ENCODE measurements at places on chromosomes 6 and 20.

DNA sequence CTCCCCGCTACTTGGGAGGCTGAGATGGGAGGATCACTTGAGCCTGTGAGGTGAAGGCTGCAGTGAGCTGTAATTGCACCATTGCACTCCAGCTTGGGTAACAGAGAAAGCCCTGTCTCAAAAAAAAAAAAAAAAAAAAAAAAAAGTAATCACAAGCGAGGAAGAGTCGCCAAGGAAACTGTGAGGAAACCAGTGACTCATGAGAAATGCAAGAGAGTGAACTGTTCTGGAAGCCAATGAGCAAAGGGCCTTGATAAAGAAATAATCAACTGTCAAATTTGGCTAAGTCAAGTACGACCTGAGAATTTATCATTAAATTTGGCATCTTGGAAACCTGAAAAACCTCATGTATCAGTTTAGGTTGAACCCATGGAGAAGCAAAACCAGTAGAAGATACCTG lies 16.1 kb upstream of the LAMP5 start:
- no peak for DNase-seq

GRCh38 chr6:149503872-149504271 lies 19.1 kb upstream of the ZC3H12D start:
- DNase-seq: no peak

DNA sequence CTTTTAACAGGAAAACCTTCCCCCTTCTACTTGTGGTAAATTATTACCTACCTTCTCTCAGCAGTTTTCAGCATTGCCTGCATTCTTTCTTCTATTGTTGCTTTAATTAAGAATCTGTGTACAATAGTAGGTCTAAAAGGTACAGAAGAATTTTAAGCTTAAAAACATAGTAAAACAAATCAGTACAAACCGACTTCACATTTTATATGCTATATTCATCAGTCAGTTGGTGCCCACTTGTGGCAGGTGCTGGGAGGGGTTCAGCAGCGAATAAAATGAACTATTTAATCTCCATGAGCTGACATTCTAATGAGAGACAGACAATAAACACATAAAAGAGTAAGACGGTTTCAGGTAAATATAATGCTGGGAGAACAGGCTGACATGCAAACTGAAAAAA lies 73.4 kb upstream of the FBXO30 start:
- DNase-seq: peak; percentile 52

DNA sequence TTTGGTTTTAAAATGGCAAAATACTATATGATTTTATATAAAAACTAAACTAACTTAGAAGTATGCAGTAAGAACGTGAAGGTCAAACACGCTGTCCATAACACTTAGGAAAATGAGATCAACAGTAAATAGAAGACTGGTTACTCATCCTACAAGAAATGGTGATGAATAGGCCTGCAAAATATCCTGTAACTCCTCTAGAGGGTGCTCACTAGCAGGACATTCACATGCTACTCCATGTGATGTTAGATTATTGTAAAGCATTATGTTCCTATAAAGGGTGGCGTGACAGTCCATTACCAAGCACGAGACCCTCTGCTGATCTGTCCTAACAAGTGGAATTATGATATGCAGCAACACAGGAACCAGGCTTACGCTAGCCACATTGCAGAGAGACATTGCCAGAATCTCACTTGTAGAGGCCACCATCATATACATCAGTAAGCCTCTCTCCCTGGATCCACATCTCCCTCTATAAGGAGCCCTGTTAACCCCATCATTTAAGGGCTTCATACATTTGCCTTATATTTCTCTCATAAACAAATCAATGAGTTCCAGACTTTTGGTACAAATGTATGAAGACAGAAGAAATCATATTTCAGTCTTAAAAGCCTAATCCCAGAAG lies 18.0 kb upstream of the DEFB129 start:
- peak; percentile 55 for DNase-seq

GRCh38 chr20:33731693-33732165 lies at the start of gene ZNF341:
TSS of gene ZNF341 (plus strand) at chr20:33731996. CDS start at chr20:33732022, 26 bp downstream.
- DNase-seq: peak; percentile 93

GRCh38 chr6:155187106-155187505 lies 76.7 kb upstream of the CLDN20 start:
- no peak for DNase-seq

DNA sequence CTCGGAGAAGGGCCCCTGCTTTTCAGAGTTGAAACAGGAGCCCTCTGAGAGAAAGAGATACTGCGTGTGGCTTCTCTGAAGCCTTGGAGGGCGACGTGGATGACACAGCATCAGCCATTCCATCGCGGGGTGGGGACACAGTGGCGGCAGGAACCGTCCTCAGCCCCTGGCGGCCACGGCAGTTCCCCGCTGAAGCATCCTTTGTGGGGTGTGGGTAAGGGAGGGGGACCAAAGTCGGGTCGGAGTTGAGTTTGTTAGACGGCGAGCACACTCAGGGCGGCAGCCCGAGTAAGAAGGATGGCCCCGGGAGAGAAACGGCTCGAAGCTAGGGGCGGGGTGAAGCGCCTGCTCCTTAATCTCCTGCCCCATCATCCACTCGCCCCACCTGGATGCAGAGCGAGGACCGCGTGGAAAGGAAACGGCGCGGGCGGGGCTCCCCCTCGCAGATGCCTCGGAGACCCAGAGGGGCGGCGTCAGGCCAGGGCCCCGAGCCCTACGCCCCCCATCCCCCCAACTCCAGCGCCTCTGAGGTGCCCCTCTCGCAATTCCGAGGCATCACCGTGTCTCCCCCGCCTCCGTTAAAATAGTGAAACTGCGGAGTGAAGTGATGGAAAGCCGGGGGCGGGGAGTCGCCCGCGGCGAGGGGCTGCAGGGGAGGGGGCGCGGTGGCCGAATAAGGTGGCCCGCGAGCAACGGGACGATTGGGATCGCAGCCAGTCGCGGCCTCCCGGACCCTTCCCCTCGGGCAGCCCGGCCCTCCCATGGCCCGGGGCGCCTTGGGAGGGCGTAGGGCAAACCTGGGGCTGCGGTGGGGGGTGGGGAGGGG lies 796 bp upstream of the RREB1 start:
- DNase-seq: peak; percentile 71

DNA sequence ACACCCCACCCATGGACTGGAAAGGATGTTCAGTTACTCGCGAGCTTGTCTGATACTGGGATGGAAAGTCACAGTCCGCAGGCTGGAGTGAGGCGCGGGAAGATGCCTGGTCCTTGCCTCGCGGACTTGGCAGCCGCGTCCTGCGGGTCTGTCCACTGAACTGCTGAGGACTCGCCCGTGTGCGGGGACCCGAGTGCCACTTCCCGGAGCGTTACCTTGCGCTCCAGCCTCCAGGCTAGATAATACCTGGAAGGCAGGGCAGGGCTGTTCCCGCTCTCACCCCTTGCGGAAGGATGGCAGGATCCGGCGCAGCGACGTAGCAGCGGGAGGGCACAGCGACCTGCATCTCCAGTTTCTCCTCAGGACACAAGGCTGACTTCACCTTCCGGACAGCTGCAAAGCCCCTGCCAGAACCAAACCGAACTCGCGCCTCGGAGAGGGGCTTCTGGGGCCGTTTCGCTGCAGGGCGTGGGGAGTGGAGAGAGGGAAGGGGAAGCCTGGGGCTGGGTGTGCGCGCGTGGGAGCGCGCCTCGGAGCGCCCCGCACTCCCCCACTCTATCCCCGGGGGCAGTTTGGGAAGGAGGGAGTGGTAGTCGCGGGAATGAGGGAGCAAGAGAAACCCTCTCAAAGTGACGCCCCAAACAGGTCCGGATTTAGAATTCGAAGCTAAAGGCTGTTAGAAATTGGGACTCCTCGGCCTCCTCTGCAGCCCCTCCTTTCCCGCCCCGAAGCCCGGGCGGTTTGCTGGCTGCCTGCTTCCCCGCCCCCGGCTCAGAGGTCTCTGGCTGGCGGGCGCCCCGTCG lies at the start of gene KCNQ5:
KCNQ5 (plus strand) TSS at position 774 of the 803 bp plus-strand sequence.
- peak; percentile 15 for DNase-seq

GRCh38 chr6:144667532-144668503 lies 382.7 kb downstream of the UTRN start:
- DNase-seq: no peak

DNA sequence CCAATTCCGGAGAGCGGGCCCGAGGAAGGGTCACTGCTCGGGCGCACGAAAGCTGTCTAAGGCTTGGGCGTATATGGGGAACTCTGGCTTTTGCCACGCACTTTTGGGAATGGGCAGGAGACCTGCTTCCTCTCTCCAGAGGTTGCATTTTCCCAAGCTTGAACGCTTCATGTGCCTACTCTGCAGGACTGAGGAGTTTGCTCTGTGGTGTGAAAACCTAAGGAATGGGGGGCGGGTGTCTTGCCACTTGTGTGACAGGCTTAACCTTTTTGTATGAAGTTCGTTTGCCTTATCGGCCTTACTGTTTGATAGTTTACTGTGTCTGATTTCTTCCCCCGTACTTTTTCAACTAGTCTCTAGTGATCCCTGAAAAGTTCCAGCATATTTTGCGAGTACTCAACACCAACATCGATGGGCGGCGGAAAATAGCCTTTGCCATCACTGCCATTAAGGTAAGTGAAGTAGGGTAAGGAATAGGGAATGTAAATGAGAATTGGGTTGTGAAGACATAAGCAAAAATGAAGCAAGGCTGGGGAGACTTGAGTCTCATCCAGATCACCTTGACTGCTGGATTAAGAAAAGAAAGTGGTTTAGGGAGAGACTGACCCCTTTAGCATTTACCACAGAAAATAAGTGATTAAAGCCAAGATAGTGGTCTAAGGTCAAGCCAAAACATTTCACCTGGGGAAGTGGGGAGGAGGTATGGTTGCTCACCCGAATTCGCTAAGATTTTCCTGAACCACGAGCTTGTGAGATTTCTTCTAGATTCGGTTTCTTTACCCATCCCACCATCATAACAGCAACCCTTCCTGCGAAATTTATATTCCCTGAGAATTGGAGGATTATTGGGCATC lies 627 bp downstream of the RPS18 start:
- DNase-seq: no peak

- DNase-seq: no peak
Observed at GRCh38 chr6:82867946-82868345, 197.7 kb downstream of the UBE3D start.

DNA sequence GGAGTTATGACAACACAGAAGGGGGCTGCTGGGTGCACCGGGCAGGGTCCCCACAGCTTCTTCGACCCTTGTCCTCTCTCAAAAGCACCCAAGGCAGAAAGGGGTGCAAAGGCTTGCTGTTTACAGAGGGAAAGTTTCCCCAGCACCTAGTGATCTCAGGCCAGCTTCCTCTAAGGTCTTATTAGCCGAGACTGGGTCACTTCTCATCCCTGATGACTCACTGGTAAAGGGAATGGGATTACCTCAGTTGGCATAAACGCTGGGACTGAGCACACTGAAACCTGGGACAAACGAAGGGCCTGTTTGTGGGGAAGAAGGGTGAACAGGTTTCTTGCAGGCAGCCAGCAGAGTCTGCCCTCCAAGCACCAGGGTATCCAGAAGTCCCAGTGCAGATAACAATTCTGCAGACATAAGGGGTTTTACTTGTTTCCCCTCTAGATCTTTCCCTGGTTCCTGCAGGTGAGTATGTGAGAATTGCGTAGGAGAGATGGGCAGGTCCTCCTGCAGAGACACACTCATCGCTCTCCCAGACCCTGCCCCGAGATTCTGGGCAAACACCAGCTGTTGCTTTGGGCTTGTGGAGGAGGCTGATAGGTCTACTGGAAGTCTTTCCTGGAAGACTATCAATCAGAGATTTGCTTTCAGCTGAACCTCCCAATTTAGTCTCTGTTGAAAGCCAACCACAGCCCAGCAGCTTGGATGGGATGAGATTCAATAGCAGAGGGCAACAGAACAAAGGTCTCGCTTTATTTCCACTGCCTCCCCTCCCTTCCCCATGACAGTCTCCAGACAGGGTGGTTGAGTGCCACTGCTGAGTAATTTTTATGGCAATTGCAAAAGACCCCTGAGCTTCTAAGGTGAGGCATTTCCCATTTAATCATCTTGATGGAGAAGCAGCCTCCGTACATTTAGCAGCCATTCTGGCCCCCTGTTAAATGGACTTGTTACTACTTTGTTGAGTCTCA lies 25.7 kb downstream of the KCNG1 start:
- no peak for DNase-seq

- no peak for DNase-seq
Observed at GRCh38 chr20:22775671-22776139, 191.3 kb upstream of the FOXA2 start.

GRCh38 chr6:32842690-32843089 lies 1.2 kb downstream of the PSMB8 start:
- no peak for DNase-seq

GRCh38 chr6:6713657-6714056 lies 125.1 kb downstream of the LY86 start:
- DNase-seq: no peak

DNA sequence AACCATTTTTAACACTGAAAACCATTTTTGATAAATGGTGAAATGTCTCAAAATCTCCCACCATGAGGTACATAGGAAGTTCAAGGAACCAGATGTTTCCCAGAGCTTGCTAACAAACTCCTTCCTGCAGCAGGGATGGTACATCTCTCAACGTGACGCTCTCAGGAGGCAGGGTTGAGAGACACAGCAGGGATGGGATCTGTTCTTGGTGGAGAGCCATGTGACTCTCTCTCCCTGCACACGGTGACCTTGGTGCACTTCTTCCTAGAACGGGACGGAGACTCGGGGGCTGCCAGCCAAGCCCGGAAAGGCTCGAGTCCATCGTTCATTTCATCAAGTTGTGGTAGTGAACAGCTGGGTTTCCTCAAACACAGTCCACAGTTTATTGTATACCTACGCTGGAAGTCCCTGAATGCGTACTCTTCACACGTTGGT lies 94.2 kb downstream of the FAM50B start:
- no peak for DNase-seq

GRCh38 chr6:56688521-56688920 lies 45.8 kb upstream of the DST start:
- DNase-seq: no peak

DNA sequence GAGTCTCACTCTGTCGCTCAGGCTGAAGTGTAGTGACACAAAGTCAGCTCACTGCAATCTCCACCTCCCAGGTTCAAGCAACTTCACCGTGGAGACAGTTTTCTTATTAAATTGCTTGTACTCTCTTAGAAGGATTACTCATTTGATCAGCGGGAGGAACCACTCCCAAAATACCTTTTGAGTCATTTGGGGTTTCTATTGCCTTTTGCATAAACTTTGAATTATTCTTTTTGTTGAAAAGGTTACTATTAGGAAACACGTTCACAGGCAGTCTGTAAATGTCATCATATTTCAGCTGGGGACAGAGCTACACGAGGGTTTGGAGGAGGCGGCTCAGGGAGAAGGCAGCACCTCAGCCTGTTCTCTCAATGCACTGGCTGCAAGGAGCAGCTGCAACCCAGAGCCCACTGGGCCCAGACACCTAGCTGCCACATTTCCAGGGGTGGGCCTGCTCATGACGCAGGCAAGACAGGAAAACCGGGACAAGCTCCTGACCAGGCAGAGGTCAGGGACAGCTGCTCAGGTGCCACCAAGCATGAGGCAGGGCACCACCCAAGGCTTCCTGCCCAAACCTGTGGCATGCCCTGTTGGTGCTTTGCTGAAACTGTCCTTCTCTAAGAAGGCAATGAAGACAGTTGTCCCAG lies 205.9 kb downstream of the BMP7 start:
- DNase-seq: no peak

DNA sequence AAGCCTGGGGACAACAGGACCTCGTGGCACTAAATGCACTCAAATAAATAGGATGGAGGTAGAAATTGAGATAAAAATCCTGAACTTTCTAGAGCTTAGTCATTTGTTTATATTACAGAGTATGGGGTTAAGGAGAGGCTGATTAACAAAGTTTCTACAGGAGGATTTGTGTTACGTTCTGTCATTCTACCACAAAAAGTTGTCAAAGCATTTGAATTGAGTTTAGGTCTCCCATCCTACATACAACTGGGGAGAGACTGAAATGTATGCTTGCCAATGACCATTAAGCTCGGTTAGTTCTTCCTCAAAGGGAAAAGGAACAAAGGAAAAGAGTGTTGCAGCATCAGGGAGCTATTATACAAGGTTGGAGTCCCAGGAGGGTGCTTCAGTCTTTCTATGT lies 597.9 kb downstream of the COL12A1 start:
- DNase-seq: no peak

- peak; percentile 63 for DNase-seq
Observed at GRCh38 chr6:5471044-5471443, 209.7 kb downstream of the FARS2 start.
